ENCODE measurements at places on chromosomes 2 and 18. TPM values are rescaled to one million over a fixed set of nuclear protein-coding genes. Genes with fewer than 3 reads are reported as not detected.

Gene POTEC
- not detected for total RNA-seq

Gene TMEM18
- total RNA-seq = 18.9 TPM

Gene DCDC2C
- total RNA-seq = not detected

Gene KCNJ3
- total RNA-seq = not detected

Gene ELOA2
- total RNA-seq = not detected

Gene UBXN2A
- total RNA-seq = 11.4 TPM

Gene NTSR2
- total RNA-seq = not detected

Gene LINC00305
- not detected for total RNA-seq

Gene AKAIN1
- total RNA-seq = not detected

Gene VWA3B
- not detected for total RNA-seq

Gene SLC9A4
- total RNA-seq = under 0.01 TPM

Gene OTOF
- total RNA-seq = not detected

Gene KLHL41
- total RNA-seq = 1.1 TPM

Gene AUP1
- total RNA-seq = 68.1 TPM

Gene AQP12B
- total RNA-seq = not detected

Gene DPYSL5
- total RNA-seq = not detected

Gene APCDD1
- 4.4 TPM for total RNA-seq

Gene SFXN5
- 20.3 TPM for total RNA-seq

Gene GALR1
- not detected for total RNA-seq

Gene MSTN
- total RNA-seq = under 0.01 TPM

Gene CHRND
- total RNA-seq = not detected

Gene TLX2
- 0.06 TPM for total RNA-seq

Gene HOXD13
- not detected for total RNA-seq

Gene PTPRM
- 100 TPM for total RNA-seq

Gene ALLC
- not detected for total RNA-seq

Gene PARD6G
- 0.13 TPM for total RNA-seq

Gene TRIM54
- 0.13 TPM for total RNA-seq

Gene SAG
- total RNA-seq = not detected

Gene FHL2
- 126 TPM for total RNA-seq

Gene PCGF1
- total RNA-seq = 31.1 TPM

Gene LOXHD1
- total RNA-seq = not detected

Gene HK2
- 47.7 TPM for total RNA-seq

Gene ASXL2
- total RNA-seq = 7.3 TPM

Gene UGT1A3
- not detected for total RNA-seq

Gene CLHC1
- 10.4 TPM for total RNA-seq

Gene REEP1
- total RNA-seq = 0.50 TPM

Gene VIT
- 0.12 TPM for total RNA-seq

Gene C2orf92
- 1.6 TPM for total RNA-seq

Gene KCNIP3
- total RNA-seq = 0.13 TPM

Gene SUCLG1
- total RNA-seq = 41.0 TPM

Gene RTP5
- total RNA-seq = not detected

Gene TIMM21
- 39.2 TPM for total RNA-seq

Gene DNER
- 0.37 TPM for total RNA-seq

Gene UGT1A1
- total RNA-seq = not detected
